ENCODE measurements at places on chromosomes 3 and 15.

DNA sequence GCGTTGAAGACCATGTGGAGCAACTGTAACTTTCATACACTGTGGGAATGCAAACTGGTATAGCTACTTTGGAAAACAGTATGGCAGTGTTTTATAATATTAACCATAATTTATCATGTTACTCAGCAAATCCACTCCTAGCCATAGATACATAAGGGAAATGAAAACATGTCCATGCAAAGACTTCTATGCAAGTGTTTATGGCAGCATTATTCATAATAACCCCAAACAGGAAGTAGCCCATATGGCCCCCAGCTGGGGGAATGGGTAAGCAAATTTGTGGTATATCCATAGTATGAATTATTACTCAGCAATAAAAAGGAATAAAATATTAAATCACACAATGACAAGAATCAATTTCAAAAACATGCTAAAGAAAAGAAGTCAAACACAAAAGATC is 23.0 kb upstream of the GATA2 start:
- no peak for DNase-seq

DNA sequence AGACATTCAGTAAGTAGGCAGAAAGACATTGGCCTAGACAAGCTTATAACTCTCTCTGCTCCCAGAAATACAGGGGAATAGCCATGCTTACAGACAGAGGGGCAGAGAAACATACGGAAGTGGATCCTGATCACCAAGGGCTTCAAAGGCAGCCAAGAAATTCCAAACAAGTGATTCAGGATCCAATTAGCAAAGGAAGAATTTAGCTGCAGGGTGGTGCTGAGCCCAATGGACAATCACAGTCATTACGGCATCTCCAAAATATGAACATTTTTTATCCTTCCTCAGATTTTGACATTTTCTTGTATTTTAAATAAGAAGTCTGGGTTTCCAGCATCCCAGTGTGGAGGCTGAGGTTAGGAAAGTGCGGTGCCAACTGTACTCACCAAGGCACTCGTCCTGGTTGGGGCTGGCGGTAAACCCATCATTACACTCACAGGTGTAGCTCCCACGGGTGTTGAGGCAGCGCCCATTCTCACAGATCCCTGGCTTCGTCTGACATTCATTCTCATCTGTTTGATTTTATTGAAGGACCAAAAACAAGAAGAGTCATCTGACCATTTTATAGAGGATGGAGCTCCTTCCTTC is 96.8 kb downstream of the DUT start:
- no peak for DNase-seq

- DNase-seq, result no peak
Observed at GRCh38 chr15:68503213-68503612, 71.2 kb upstream of the ITGA11 start.

DNA sequence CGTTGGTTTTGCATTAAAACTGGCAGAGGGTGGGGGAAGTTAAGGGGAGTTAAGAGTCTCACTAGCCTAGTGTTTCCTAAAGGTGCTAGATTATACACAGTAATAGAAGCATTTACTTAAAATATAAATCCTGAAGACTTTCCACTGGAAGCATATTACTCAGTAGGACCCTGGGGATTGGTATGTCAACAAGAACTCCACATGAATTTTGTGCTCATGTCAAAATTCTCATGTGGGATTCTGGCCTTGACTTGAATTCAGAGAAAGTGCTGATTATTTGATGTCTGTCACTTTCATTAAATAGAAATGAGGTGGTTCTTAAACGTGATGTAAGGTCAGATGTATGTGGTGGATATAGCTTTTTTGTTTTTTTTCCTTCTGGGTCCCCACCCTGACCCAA is 997.2 kb downstream of the TUSC7 start:
- no peak for DNase-seq

DNA sequence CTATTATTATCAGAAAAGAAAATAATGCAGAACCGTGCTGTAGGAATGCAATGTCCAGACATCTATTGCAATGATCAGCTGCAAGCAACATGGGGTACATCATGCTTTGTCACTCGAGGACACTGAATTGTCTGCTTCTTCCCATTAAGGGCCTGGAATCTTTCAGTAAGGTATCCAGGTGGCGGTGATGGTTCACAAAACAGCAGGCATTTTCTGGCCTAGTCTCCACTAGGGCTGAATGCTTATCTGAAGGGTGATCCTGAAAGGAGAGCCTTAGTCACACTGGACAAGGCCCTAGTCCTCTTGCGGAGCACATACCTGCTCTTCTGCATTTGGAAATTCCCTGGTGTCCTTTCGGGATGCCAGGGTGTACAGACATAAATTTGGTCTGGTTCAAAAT is 21.2 kb downstream of the ITPR1 start:
- DNase-seq, result no peak

DNA sequence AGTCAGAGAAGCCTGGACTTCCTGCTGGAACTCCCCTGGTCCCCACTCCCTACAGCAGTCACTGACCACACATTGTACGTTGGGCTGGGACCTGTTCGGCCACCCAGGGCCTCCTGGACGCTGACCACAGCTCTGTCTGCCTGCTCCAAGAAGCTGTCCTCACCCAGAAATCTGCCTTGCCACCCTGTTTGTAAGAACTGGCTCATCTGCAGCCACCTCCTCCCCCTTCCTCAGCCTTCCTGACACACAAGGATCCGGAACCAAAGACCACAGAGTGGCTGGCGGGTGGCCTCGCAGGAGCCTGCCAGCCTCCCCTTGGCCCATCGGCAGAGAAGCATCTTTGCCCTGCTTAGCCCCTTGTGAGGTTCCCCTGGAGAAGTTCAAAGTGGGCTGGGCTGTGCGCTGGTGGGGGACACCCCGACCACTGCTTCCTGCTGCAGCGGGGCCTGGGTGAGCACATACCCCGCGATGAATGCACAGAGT is 91.9 kb downstream of the PCSK6 start:
- no peak for DNase-seq

DNA sequence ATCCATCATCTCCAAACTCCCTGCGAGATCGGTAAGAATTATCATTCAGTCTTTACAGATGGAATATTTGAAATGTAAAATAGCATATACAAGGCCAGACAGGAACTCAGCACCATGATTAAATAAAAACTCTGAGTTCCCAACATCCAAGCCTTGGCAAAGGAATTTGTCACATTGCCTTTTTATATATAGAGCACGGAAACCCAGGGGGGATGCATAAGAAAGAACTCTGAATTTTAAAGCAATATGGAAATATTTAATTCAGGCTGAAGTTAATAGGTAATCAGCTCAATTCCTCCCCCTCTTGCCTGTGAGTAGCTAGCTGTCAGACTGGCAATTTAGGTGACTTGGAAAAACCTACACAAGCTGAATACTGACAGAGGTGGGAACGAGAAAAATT is 217.9 kb upstream of the KCNMB2 start:
- no peak for DNase-seq

DNA sequence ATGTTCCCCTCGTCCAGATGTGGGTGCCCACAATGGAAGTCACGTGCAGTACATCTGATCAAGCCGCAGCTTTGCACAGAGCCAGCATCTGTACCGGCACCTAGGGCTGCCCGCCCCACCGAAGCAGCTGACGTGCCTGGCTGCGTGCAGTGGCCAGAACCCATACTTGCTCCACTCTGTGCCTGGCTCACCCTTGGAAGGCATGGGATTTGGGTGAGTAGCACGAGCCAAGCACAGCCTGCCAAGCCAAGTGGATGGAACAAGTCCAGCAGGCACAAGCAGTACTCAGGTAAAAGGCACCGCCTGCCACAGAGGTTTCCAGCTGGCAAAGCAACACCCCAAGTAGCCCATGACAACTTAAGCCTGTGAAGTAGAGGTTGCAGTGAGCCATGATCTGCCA is 261.3 kb downstream of the TBC1D5 start:
- DNase-seq, result no peak

GRCh38 chr3:47323431-47324277 is 40.9 kb downstream of the KLHL18 start:
- no peak for DNase-seq

DNA sequence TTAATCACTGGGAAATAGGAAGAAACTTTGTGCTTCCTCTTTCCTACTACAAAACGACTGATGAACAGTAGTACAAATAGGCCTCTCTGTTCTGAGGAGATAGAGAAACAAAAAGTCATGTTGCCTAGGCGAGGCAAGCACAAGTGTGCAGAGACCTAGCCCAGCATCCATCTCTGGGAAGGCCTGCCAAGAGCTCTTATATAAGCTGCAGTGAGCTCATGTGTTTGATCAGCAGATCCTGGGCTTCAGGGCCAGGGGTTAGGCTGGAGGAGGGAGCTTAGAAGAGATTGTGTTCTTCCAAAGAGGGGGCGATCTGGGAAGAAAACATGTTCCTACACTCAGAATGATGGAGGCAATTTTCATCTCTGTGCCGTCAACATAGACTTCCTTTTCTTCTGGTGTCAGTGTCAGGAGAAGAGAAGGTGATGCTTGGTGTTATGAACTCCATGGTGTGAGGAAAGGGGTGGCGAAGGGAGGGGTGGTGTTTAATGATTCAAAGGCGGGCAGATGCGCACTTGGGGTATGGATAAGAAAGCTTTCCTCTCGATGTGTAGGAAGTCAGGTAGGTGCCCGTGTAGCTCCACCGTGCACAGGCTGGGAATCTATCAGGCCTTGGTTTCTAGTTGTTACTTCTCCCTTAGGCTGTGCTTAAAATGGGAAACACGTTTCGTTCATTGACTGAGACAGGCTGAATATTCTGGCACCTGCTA is 29.5 kb upstream of the ETV5 start:
- no peak for DNase-seq

- no peak for DNase-seq
Observed at GRCh38 chr15:52031556-52031955, 12.5 kb downstream of the MAPK6 start.

DNA sequence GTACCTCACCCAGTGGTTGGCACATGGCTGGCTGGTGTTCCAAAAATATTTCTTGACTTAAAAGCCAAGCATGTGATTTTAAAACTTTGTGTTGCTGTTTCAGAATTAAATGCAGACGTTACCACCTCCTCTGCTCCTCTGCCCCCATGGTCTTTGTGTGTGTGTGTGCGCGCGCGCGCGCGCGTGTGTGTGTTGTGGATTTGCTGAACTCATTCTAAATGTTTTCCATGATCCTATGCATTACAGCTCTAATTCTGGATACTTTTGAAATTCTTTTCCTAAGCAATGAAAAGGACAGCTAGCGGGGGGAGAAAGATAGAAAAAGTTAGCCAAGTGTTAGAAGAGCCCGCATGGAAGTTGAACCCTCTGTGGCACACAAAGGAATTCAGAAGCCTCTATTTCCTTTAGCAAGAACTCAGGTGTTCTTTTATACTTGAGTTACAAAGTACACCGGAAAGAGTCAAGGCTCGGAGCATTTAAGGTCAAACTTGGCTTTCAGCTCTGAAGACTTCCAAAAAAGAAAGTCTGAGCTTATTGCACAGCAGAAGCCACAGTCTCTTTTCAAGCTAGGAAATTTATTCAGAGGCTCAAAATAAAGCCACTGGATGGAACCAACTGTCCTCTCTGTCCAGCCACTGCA is 350.5 kb upstream of the TBL1XR1 start:
- no peak for DNase-seq

- no peak for DNase-seq
Observed at GRCh38 chr15:62464705-62465104, 299.6 kb upstream of the C2CD4B start.

- no peak for DNase-seq
Observed at GRCh38 chr3:10392244-10392643, 71.3 kb upstream of the SEC13 start.

DNA sequence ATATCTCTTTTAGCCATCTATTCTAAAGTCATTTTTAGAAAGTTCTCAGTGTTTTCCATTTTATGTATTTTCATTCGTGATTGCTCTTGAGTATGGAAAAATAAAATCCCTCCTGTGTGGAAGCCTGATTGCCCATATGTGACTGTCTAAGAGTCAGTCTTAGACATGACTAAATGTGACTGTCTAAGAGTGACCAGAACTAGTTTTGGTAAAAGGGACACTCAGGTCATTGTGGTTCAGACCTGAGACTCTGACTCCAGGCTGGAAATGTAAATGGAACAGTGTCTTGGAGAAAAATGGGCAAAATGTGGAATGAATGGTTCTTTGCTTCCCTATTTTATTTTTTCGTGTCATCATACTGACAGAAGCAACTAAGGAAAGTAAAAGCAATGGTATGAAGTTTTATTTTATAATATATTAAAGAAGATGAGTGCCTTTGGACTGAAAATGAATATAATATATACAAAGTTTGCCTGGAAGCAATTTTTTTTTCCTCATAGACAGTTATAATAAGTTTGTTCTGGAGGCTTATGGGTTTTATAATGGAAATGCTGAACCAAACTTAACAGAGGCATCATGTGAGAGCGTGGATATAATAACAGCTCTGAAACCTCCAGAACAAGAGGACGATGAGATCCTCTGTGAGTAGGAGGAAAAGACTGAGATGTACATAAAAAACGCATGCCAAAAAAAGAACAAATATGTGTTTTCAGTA is 264.4 kb downstream of the ZPLD1 start:
- DNase-seq, result no peak

GRCh38 chr15:62494197-62494596 is 329.1 kb upstream of the C2CD4B start:
- DNase-seq, result no peak

GRCh38 chr3:167885277-167885676 is 149.8 kb downstream of the SERPINI1 start:
- no peak for DNase-seq

DNA sequence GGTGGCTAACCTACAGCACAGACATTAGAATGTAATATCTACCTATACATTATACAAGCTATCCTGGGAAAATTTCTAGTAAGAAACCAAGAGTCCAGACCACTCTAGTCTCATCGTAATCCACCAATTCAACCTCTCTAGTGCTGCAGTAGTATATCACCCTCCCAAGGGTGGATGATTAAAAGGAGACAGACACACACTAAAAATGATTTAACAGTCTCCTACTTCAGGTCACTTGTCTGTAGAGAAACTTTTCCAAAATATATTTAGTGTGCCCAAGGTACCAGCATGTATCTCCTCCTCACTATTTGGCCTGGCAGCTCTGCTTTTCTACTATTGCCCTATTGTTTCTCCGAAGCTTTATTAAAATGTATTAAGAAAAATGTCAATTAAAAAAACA is 45.0 kb downstream of the ZBTB20 start:
- no peak for DNase-seq

DNA sequence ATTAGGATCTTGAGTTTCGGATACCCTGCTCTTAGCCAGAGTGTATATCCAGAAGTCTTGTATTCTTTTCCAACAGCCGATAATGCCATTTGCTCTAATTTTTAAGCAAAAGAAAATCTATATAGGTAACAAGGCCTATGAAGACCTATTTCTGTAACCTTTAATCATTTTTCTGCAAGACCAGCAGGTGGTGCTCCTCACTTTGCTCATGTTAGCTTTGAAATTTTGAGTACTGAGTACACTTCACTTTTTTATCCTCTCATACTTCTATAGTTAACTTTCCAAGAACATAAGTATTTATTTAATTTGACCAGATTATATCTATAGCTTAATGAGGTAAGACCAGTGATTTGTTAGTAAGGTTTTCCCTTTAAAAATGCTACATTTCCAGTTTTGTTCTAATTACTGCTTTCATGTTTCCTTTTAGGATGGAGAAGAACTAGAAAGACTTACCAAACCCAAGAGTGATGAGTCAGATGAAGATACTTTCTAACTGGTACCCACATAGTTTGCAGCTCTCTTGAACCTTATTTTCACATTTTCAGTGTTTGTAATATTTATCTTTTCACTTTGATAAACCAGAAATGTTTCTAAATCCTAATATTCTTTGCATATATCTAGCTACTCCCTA is 20.5 kb downstream of the SLC35A5 start:
- DNase-seq, result no peak

Measured in stimulated activated CD4-positive, alpha-beta T cell treated with anti-CD3 and anti-CD28 coated beads, Interleukin-1b, Interleukin-23, amount 100 ng/mL, for 4 hours (primary cell).